ENCODE measurements at places on chromosomes 2 and 18.

- no peak for DNase-seq
Observed at GRCh38 chr18:22337833-22338232, 79.9 kb downstream of the CTAGE1 start.

DNA sequence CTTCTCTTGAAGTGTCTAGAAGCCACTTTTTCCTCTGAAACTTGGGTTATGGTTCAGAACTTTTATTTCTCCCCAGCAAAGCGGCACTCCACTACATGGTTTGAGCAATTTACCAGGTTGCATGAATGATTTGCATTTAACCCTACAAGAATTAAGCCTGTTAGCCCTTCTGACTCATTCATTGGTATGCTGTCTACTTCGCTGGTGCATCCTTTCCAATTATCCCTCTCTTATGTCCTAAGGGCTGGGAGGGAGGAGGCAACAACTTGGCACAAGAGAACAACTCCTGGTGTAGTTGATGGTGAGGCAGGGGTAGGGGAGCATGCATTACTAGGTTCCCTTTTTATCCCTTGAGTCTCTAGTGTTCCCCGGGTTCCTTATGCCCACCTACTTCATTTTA, 293.4 kb upstream of the MEX3C start:
- no peak for DNase-seq

GRCh38 chr18:10314066-10314465, 140.4 kb upstream of the APCDD1 start:
- DNase-seq: no peak

GRCh38 chr2:216363221-216363620, 9.1 kb downstream of the MARCHF4 start:
- DNase-seq: no peak

- no peak for DNase-seq
Observed at GRCh38 chr18:57618910-57619309, 2.7 kb downstream of the NARS1 start.

DNA sequence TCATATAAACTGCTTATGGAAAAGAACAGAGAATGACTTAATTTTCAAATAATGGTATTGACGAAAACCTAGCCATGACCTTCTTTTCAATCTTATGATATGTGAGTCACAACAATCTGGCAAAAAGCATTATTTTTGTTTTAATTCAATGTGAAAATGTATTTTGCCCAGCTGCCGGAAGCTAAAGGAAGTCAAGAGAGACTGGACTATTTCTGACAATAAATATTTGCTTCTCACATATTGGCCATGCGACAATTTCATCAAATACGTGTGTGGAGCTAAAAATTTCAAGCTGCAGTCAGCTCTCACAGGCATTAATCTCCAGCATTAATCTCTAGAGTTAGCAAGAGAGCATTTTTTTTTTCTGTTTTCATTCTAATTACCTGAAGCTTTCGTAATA, 881.0 kb downstream of the CPS1 start:
- DNase-seq: no peak

DNA sequence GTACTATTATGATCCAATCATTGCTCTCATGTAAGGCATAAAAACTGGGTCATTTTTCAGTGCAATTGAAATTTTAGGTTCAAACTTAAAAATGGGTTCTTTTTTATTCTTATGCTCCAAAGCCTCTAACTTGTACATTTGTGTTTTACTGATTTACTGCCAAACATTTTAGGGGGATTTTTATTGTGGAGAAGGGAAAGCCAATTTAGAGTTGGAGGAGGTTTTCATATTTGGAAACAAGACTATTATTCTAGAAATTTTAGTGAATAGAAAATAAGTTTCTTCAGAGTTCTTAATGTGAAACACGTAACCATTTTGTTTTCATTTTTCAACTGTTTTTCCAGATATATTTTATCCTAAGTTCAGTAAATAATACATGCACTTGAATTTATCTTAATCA, 138.6 kb downstream of the DOCK10 start:
- DNase-seq: no peak

DNA sequence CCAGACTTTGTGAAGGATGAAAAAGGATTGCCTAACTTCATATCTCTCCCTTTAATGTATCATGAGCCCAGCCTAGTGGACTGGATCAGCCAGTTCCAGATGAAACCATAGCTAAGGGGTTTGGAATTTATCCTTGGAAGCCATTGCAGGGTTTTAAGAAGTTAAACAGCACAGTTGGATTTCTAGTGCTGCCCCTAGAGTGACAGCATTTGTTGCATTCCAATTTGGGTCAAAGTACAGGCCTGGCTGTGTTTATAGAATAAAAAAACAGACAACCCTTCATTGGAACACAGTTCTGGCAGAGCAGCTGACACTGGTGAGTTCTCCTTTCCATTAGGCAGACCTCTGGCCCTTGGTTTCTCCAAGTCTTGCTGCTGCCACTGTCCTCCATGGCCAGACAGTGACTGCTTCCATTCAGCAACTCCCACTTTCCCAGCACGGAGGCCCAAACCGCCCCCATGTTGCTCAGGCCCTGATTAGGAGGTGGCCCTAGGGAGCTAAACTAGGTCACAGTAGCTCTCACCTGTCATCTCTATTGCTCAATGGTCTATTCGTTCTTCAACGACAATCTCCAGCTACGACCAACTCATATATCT, 8.0 kb downstream of the GPR39 start:
- DNase-seq: no peak

GRCh38 chr18:68555879-68556301, 159.0 kb downstream of the TMX3 start:
- no peak for DNase-seq

GRCh38 chr2:73818296-73818695, 10.5 kb upstream of the STAMBP start:
- no peak for DNase-seq

GRCh38 chr18:2108591-2108990, 462.7 kb downstream of the METTL4 start:
- no peak for DNase-seq

DNA sequence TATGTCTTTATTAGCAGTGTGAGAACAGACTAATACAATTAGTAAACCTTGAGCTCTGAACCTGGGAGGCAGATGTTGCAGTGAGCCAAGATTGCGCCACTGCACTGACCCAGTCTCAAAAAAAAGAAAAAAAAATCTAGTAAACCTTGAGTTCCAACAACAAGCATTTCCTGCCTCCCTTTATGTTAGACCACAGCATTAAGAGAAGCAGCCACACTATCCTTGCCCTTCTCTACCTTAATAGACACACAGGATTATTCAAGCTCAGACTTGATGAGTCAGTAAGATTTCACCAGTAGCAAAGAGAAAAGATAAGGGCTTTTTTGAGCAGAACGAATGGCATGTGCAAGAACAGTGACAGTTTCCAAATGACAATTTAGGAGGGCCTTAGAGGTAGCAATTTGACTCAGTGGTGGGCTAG, 18.0 kb upstream of the GLS start:
- DNase-seq: no peak

DNA sequence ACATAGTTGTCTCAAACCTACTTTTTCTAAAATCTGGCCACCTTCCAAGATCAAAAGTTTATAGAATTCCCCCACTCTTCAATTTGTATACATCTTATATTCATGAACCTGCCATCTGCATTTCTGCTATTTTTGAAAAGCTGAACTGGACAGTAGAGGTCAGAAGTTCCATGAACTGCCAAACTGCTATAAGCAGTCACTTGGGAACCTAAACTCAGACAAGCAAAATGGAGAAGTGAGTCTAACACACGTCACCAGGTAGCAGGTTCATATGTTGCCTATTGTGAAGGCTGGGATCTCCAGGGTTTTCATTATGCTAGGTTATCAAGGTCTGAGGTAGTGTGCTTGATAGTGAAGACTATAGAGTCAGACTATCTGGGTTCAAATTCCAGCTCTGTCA, 2.0 kb upstream of the MYO1B start:
- DNase-seq: no peak

- DNase-seq: no peak
Observed at GRCh38 chr18:62862466-62862865, 147.1 kb downstream of the PHLPP1 start.

DNA sequence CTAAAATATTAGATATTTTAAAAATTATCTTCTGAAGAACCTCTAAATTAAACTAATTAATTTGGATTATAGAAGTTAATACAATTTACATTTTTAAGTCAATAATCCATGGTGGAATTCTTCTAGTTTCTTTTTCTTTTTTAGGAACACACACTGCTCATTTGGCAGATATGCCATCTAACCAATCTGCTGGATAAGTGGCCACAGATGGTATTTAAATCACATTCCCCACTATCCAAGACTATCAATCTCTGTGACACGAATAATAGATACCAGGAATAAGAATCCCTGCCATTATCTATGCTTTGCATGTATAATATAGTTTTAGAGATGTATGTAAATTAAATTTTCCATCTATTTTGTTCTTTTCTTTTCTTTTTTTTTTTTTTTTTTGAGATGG, 58.5 kb downstream of the CABYR start:
- no peak for DNase-seq

DNA sequence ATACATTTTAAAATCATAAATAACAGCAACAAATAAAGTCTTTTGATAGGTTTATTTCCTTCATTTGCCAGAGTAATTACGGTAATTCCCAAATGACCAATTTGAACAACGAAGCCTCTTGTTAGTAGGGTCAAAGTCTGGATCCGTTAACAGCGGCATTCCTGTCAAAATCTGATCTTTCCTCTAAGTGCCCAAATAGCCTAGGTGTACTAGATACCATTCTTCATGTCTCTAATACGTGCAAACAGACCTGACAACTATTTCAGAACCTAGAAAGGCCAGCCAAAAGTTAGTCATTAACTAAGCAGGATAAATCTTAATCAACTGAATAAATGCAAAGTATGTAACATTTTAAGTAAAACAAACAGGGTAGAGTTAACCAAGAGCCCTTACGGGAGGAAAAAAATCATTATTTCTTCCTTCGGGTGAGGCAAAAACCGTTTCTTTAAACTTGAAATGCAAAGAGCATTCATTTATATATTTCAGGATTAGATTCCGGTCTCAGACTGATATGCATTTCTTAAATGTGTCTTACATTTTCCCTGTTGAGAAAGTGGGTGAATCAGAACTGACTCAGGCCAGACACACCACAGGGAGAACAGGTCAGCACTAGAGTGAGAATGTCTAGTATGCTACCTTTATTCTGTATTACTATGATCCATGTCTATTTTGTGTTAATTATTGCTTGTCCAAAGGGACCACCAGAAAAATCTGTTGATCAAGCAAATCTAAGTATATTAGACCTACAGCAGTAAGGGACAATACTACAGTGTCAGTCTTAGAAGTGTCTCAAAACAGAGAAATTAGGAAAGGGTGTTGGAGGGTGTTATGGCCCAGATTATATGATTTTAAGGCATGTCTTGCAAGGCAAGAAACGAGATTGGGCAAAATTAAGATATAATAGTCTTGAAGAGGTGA, 141.5 kb upstream of the NDUFV2 start:
- no peak for DNase-seq

- no peak for DNase-seq
Observed at GRCh38 chr2:25690058-25690457, 16.7 kb upstream of the DTNB start.

- DNase-seq: peak; percentile 84
Observed at GRCh38 chr2:240556553-240557100, 1.2 kb downstream of the ANKMY1 start.

GRCh38 chr2:234623521-234623991, 126.7 kb upstream of the ARL4C start:
- DNase-seq: no peak

GRCh38 chr2:197278799-197279763, 31.5 kb downstream of the ANKRD44 start:
- no peak for DNase-seq

DNA sequence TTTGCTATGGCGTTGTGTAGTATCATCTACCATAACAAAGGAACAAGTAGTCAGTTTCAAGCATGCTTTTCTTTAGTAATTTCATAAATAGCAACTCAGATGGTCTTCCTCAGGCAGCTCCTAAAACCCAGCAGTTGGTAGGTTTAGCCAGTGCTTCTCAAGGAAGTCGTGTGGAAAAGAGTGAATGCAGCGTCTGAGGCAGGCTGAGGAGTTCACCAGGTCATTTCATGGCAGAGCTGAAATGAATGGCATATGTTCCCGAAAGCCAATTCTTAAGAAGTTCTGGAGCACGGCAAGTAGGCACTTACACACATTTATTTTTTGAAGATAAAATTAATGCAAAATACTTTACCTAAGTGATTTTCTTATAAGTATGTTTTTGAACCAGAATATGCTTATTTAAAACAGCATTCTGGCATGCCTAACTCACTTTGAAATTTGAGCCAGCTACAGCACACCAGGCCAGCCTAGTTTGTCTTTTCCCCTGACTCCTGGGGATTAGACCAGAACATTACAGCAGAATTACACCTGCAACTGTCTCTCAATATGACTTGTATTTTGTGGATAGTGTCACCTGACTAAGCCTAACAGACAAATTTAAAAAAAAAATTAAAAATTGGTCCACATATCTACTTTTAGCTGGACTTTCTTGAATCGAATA, 62.2 kb downstream of the OSBPL6 start:
- no peak for DNase-seq

DNA sequence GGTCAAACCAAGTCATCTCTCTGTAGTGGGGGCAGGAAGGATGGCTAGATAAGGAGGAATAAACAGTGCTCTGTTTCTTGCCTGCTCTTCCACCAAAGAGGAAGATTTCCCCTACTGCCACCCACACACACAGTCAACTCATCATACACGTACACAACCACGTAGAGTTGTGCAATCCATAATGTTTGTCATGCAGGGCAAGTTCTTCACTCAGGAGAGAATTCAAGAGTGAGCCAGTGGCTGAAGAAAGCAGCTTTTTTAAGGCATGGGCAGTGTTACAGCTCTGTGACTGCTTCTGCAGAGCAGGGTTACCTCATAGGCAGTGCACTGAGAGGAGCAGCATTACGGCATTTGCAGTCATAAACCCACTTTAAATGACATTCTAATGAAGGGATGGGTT, 283.0 kb downstream of the RND3 start:
- no peak for DNase-seq

- DNase-seq: peak; percentile 55
Observed at GRCh38 chr18:10560452-10561045, 34.7 kb downstream of the NAPG start.

GRCh38 chr2:69583321-69583833, 60.2 kb downstream of the AAK1 start:
- no peak for DNase-seq

DNA sequence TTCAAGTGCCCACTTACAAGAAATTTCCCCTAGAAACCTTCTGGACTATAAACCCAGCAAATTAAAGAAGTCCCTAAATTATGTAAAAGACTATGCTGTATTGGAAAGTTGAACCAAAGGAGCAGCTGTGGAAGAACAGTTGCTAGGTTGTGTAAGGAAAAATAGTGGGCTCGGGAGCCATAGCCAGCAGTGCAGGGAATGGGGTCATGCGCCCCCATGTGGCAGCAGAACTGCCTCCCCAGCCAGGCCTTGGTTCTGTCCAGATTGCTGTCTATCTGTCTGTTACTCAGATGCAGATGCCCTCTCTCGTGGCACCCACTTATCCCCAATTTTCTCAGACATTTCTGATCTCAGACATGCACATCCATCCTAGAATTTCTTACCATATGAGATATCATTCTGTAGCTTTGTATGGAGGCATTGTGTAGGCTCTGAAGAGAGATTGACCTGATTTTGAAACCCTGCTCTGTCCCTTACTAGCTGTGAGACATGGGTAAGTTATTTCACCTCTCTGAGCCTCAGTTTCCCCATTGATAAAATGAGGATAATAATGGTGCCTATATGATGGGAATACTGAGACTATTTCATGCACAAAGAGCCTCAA, 258.3 kb downstream of the SS18 start:
- no peak for DNase-seq

Data from CD4-positive, alpha-beta T cell treated with Interleukin-17A for 1 hour (primary cell).